ENCODE measurements at places on chromosomes 5 and 9.

- no peak for DNase-seq
These were observed 127.6 kb downstream of the SLF1 start for GRCh38 chr5:94745786-94746730.

DNA sequence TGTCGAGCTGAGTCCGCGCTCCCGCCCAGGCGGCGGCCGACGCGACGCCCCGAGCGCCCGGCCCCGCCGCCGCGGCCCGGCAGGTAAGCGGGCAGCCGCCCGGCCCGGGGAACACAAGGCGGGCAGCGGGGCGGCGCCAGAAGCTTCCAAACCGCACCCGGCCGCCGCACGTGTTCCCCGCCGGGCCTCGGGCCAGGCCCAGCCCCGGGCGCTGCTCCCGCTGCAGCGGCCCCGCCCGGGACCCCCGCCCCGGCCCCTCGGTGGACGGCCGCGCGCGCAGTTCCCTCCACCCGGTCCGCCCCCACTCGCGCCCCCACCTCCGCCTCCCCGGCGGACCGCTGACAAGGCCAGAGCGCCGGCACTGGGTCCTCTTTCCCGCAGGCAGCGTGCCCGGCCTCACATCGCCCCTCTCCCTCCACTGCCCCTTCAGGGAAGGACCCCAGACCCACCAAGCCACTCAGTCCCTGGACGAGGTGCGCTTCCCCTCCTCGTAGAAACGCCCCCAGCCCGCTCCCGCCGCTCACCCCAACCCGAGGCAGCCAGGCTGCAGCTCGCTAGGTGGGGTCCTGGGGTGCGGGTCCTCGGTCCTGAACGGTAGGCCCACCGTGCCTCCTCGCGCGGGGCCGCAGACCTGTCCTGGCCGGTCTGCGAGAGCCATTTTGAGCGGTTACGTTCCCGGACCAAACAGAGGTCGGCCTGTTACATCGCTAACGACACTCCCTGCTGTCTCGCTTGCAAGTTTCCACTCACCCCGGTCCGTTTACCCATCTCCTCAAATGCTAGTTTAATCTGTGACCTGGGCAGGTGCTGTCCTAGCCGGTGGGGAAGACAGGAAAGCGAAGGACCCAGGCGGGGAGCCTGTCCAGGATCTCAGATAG lies 475 bp downstream of the WDR5 start:
- no peak for DNase-seq

DNA sequence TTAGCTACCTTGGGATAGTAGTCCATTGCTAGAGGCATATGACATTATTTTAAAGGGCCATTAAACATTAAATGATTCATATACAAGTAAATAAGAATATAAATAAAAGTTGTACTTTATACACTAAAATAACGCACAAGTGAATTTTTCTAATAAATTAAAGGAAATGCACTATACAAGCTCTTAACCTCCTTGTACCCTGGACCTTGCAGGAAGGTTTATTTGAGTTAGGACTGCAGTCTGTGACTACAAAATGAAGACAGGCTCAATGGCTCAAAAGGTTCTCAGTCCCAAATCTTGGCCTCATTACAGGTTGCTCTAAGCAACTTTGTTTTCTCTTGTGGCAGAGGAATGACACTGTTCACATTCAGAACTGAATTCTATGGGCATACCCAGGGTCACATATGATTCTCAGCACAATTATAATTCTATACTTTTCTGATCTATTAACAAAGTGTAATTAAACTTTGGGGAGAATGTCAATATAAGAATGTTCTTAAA lies 34.4 kb downstream of the FEM1C start:
- no peak for DNase-seq

GRCh38 chr5:7916171-7916804 lies 47.3 kb downstream of the MTRR start:
- no peak for DNase-seq

DNA sequence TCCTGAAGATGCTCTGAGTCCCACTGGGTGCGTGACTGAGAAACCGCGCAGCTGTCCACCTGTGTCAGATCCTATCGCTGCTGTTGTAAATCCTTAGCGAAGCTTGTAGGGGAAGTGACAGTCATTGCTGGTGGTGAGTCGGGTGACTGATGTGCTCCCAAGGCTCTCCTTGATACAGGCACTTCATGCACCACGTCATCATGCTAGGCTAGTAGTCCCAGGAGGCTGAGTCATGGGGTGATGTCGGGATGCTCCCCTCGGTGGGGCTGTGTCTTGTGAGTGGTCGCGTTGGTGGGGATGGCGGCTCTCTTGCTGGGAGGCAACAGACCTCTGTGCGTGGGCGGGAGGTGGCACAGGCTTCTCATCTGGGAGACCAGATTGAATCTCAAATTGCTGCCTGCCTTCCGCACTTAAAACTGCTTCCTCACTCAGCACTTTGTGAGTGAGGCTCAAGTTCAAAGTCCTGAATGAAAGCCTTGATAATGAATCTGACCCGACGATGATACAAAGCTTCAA lies 84.7 kb downstream of the CSNK1A1 start:
- no peak for DNase-seq

GRCh38 chr5:135020111-135020895 lies 13.7 kb downstream of the PITX1 start:
- no peak for DNase-seq

DNA sequence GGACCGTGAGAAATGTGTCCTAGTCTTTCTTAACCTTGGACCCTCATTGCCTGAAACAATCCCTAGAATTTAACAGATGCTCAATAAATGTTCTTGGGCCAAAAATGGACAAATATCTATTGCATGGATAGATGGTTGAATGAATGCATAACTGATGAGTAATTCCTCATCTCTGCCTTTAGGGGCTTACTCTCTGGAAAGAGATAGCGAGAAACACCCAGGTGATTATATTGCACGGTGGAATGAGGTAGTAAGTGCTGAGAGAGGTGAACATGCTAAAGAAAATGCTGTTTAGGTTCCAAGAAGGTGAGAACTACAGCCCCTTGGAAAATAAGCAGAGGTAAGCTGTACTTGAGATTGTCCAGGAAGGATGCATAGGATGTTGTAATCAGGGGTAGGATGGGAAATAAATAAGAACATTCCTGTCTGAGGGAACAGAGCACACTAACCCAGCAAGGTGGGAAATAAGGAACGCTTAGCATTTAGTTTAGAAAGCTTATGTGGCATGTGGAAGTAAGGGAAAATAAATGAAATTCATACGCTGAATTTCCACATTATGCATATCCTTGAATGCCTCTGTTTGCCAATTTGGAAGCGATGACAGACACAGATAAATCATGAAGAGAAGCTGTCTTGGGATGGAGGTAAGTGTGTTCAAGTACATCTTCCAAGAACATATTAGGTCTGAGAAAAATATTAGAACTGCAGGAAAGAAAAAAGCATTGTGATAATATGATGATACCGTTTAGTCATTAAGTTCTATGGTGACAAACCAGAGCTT lies 426.6 kb downstream of the ARHGEF28 start:
- no peak for DNase-seq
